ENCODE measurements at places on chromosomes 5 and 9.

DNA sequence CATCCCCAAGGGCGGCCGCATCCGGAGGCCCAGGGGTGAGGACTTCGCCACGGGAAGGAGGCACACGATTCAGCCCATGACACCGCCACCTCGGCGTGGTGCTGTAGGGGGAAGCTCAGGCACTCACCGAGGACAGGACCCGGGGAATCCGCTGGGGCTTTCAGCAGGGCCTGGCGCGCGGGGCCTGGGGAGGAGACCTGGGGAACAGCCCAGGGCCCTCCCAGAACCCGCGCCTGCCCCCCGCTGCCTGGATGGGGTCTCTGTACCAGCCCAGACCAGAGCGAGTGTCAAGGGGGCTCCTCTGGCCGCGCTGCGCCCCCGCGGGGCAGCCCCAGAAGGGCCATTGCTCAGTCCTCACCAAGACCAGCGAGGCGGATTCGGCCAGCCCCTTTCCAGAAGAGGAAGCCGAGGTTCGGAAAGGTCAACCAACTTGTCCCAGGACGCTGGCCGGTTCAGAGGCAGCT lies 12.8 kb downstream of the COL23A1 start:
- no peak for DNase-seq

DNA sequence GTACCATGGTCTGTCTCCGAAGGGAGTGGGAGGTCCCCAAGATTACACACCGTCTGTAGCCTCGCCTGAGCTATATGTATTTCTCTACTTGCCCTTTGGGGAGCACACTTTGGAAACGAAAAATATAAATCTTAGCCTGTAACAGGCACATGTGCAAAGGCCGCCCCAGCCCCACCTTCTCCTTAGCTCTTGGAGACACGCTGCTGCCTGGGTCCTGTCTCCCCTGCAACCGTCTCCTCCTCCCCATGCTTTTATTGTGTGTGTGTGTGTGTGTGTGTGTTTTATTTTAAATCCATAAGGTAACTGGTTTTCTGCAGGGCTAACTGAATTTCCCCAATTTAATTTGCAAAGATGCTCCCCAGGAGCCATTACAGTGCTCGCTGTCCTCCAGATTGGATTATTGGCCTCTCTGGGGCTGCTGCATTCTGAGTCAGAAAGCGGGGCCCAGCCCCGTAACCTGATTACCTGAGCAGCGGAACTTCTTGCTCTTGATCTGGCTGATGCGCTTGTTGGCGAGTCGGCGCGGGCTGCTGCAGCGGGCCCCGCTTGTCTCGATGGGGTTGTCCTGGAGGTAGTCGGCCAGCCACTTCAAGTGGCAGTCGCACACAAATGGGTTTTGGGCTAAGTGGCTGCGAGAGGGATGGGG lies 193.3 kb upstream of the PANK3 start:
- DNase-seq = no peak

- DNase-seq = no peak
These were observed 40.1 kb downstream of the NR2F1 start for GRCh38 chr5:93623153-93623552.

GRCh38 chr5:129506086-129506485 lies 46.0 kb downstream of the ADAMTS19 start:
- no peak for DNase-seq

- no peak for DNase-seq
These were observed 603.0 kb downstream of the NR2F1-AS1 start for GRCh38 chr5:92977846-92978540.

Data from activated T-cell treated with anti-CD3 and anti-CD28 coated beads for 1 hour (primary cell).